ENCODE measurements at places on chromosomes 4 and X. TPM values are rescaled to one million over a fixed set of nuclear protein-coding genes. Genes with fewer than 3 reads are reported as not detected.

GRCh38 chrX:28126886-28127285 lies 145.6 kb upstream of the DCAF8L1 start:
- no peaks in the 10 kb centered on the region for H3K4me1 ChIP-seq
- no peak overlapping the region for H3K4me3 ChIP-seq
- no peaks in the 10 kb centered on the region for H3K36me3 ChIP-seq

LPAR4 gene
- not detected for total RNA-seq

ATP1B4 gene
- total RNA-seq, result not detected

GRCh38 chr4:31748382-31748781 lies 1028.2 kb downstream of the PCDH7 start:
- H3K27me3 ChIP-seq, result no peaks in the 10 kb centered on the region
- no peaks in the 10 kb centered on the region for H3K36me3 ChIP-seq
- H3K4me1 ChIP-seq, result no peaks in the 10 kb centered on the region
- H3K4me3 ChIP-seq, result no peak overlapping the region

- DNase-seq, result no peak
Measured at GRCh38 chrX:129678614-129679195, 23.9 kb upstream of the APLN start.

- peak overlapping the region; percentile 80 for H3K27ac ChIP-seq
- no peaks in the 10 kb centered on the region for H3K36me3 ChIP-seq
- no peaks in the 10 kb centered on the region for H3K27me3 ChIP-seq
- peak overlapping the region; percentile 71 for H3K4me3 ChIP-seq
- H3K4me1 ChIP-seq, result peaks cover 8% of the 10 kb centered on the region
- no peak for DNase-seq
Measured at GRCh38 chrX:150897421-150898320, 797 bp downstream of the CD99L2 start.

SGMS2 gene
- total RNA-seq, result 44.5 TPM

GRCh38 chr4:96035727-96036126 lies 195.8 kb downstream of the PDHA2 start:
- no peaks in the 10 kb centered on the region for H3K4me1 ChIP-seq
- H3K27ac ChIP-seq, result no peak overlapping the region
- no peaks in the 10 kb centered on the region for H3K27me3 ChIP-seq
- no peaks in the 10 kb centered on the region for H3K36me3 ChIP-seq

- no peak for DNase-seq
- no peak overlapping the region for H3K27ac ChIP-seq
- H3K27me3 ChIP-seq, result no peaks in the 10 kb centered on the region
Measured at GRCh38 chr4:53629296-53629695, 38.0 kb upstream of the LNX1 start.

DNA sequence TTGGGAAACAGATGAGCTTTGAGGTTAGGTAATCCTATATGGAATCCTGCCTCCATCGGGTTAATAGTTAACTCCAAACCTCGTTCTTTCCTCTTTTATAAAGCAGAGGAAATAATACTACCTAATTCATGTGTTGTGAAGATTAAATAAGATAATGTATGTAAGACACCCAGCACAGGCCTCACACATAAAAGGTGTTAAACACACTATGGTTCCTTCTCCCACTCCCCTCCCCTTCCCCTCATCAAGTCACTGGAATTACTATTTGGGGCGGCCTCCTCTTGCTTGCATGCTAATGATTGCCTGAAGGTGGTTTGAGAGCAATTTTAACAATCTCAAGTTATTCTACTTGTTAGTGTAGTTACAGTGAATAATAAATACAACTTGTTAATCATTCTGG lies 404.4 kb upstream of the RASGEF1B start:
- H3K4me3 ChIP-seq, result no peak overlapping the region
- no peaks in the 10 kb centered on the region for H3K4me1 ChIP-seq
- H3K27me3 ChIP-seq, result no peaks in the 10 kb centered on the region
- H3K36me3 ChIP-seq, result no peaks in the 10 kb centered on the region
- H3K27ac ChIP-seq, result no peak overlapping the region

DNA sequence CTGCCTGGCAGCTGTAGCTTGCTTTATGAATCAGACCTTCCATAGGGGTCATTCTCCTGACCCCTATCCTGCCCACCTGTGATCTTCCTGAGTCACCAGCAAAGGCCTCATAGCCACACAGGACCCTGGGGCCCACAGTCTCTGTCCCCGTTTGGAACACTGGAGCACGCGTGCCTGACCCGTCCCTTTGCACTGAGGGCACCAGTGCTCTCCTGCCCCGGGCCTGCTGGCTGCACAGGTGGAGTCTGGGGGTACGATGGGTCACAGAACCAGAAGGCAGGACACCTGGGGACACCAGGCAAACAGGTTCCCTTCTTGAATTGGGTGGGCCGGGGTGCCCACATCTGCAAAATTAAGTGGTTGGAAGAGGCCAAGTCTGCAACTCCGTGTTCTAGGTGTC lies 97.2 kb downstream of the CPZ start:
- no peak overlapping the region for H3K27ac ChIP-seq
- peak; percentile 48 for DNase-seq
- no peak overlapping the region for H3K4me3 ChIP-seq
- peaks cover 49% of the 10 kb centered on the region for H3K27me3 ChIP-seq
- H3K4me1 ChIP-seq, result no peaks in the 10 kb centered on the region

DNA sequence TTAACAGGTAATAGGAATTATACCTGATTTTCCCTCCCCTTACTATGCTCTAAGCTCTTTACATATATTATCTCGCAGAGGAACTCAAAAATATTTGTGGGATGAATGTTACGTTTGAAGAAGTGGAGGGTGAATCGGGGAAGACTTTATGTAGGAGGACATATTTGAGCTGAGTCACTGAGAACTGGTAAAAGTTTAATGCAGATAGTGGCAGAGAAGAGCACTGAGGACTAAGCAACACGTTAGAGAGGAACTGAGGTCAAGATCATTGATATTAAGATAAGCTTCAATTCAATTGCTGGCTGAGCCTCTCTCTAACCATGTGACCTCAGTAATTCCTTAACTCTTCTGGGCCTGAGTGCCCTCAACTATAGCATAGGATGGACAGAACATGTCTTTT lies 26.4 kb upstream of the ELOVL6 start:
- no peak overlapping the region for H3K27ac ChIP-seq
- H3K4me1 ChIP-seq, result no peaks in the 10 kb centered on the region
- DNase-seq, result no peak
- H3K36me3 ChIP-seq, result no peaks in the 10 kb centered on the region
- no peak overlapping the region for H3K4me3 ChIP-seq
- H3K27me3 ChIP-seq, result no peaks in the 10 kb centered on the region

NEUROG2 gene
- total RNA-seq, result not detected

CITED1 gene
- total RNA-seq, result not detected

DNA sequence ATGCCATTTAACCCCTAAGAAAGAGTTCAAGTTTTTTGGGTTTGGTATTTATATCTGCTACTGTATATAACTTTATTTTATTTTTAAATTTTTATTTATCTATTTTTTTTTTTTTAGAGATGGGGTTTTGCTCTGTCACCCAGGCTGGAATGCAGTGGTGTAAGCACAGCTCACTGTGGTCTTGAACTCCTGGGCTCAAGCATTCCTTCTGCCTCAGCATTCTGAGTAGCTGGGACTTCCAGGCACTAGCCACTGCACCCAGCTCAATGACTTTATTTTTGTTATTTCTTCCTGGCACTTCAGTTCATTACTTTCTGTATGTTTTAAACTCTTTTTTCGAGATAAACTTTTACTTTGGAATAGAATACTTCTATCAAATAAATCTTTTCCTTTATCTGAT lies 42.4 kb upstream of the PGAM4 start:
- no peaks in the 10 kb centered on the region for H3K36me3 ChIP-seq
- no peak for DNase-seq
- H3K4me1 ChIP-seq, result no peaks in the 10 kb centered on the region
- H3K4me3 ChIP-seq, result no peak overlapping the region
- no peak overlapping the region for H3K27ac ChIP-seq

DNA sequence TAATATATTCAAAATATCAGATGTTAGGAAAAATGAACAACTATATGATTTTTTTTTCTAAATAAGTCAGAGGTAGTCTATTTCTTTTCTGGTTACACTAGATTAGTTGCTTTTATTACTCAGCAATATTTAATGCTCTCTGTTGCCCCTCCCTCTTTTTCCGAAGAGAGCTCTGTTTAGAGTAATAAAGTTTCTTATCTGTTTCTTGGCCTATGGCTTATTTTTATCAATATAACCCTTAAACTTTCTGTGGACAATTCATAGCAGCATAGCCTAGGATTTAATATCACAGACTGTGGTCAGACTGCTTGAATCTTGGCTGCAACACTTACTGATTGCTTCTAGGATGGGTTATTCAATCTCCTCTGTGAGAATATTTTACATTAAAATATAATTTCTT lies 2315.4 kb upstream of the AGA start:
- H3K4me3 ChIP-seq, result no peak overlapping the region
- H3K36me3 ChIP-seq, result no peaks in the 10 kb centered on the region
- H3K4me1 ChIP-seq, result no peaks in the 10 kb centered on the region
- no peak for DNase-seq
- H3K27ac ChIP-seq, result no peak overlapping the region
- no peaks in the 10 kb centered on the region for H3K27me3 ChIP-seq

GRCh38 chr4:26452565-26453531 lies 37.4 kb downstream of the CCKAR start:
- no peak for DNase-seq
- H3K27me3 ChIP-seq, result no peaks in the 10 kb centered on the region
- H3K4me1 ChIP-seq, result no peaks in the 10 kb centered on the region
- no peak overlapping the region for H3K4me3 ChIP-seq

- no peaks in the 10 kb centered on the region for H3K36me3 ChIP-seq
- H3K27me3 ChIP-seq, result no peaks in the 10 kb centered on the region
- H3K4me1 ChIP-seq, result peaks cover 60% of the 10 kb centered on the region
- H3K27ac ChIP-seq, result no peak overlapping the region
Measured at GRCh38 chr4:143406523-143406922, 69.8 kb downstream of the GAB1 start.

DNA sequence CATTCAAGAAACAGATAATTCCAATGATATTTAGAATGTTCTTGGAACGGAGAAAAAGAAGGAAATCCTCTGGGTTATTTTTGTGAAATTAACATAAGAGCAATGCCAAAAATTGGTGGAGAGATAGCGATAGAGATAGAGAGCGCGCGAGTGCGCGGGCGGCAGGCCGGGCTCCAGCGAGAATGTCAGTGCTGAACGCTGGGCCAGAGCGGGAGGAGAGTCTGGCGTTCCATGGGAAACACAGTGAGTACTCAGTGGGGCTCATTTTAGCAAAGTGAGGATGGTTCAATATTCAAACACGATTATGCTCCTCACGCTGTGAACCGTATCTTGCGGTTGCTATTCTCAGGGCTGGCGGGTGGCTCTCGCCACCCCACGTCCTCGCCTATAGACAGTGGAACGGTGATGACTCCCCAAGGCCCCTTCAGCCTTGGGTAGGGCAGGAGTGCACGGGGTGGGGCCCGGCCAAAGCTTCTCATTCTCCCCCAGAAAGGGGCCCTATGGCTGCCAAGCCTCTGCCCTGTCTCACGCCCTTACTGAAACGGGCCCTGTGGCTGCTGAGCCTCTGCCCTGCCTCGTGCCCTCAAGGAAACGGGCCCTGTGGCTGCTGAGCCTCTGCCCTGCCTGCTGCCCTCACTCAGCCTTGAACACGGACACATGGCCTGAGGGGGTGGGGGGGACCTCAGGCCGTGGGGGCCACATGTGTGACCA lies 16.9 kb downstream of the CPLX1 start:
- no peaks in the 10 kb centered on the region for H3K4me1 ChIP-seq
- no peaks in the 10 kb centered on the region for H3K36me3 ChIP-seq
- H3K27ac ChIP-seq, result no peak overlapping the region
- H3K4me3 ChIP-seq, result no peak overlapping the region
- peak; percentile 27 for DNase-seq

- H3K4me3 ChIP-seq, result no peak overlapping the region
- H3K36me3 ChIP-seq, result no peaks in the 10 kb centered on the region
- H3K4me1 ChIP-seq, result no peaks in the 10 kb centered on the region
- DNase-seq, result no peak
Measured at GRCh38 chr4:32042486-32043247, 1322.5 kb downstream of the PCDH7 start.

- H3K4me1 ChIP-seq, result no peaks in the 10 kb centered on the region
- H3K4me3 ChIP-seq, result no peak overlapping the region
- DNase-seq, result no peak
- peaks cover 27% of the 10 kb centered on the region for H3K36me3 ChIP-seq
- H3K27me3 ChIP-seq, result no peaks in the 10 kb centered on the region
- H3K27ac ChIP-seq, result no peak overlapping the region
Measured at GRCh38 chr4:67451464-67451863, 93.8 kb downstream of the CENPC start.

- no peak for DNase-seq
- no peak overlapping the region for H3K4me3 ChIP-seq
- no peaks in the 10 kb centered on the region for H3K4me1 ChIP-seq
- no peaks in the 10 kb centered on the region for H3K27me3 ChIP-seq
Measured at GRCh38 chrX:37765507-37765906, 14.4 kb upstream of the CYBB start.

DNA sequence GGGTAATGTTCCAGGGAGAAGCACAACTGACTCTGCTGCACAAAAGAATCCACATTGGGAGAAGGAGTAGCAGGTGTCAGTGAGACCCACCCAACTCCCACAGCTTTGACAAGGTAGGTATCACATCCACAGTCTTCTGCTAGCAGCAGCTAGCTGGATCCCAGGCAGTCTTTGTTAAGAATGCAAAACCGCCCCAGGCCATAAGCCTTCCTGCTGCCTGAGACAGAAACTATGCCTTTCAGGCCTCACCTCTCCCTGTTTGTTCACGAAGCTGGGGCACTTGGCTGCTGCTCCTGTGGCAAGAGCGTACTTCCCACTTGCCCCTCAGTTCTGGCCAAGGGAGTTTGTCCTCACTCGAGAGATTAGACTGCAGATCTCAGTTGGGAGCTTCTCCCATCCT lies 21.4 kb downstream of the RRAGB start:
- no peak overlapping the region for H3K27ac ChIP-seq
- no peak for DNase-seq
- no peaks in the 10 kb centered on the region for H3K4me1 ChIP-seq
- H3K27me3 ChIP-seq, result no peaks in the 10 kb centered on the region
- peaks cover 36% of the 10 kb centered on the region for H3K36me3 ChIP-seq

GRCh38 chr4:90122355-90122748 lies 4.8 kb upstream of the CCSER1 start:
- no peak overlapping the region for H3K27ac ChIP-seq
- DNase-seq, result no peak
- H3K4me3 ChIP-seq, result no peak overlapping the region
- no peaks in the 10 kb centered on the region for H3K27me3 ChIP-seq
- no peaks in the 10 kb centered on the region for H3K36me3 ChIP-seq

NSG1 gene
- total RNA-seq, result 113 TPM

HSD17B10 gene
- 94.0 TPM for total RNA-seq

- no peaks in the 10 kb centered on the region for H3K4me1 ChIP-seq
- H3K4me3 ChIP-seq, result no peak overlapping the region
- H3K27me3 ChIP-seq, result no peaks in the 10 kb centered on the region
- H3K36me3 ChIP-seq, result no peaks in the 10 kb centered on the region
Measured at GRCh38 chr4:7172946-7173345, 19.4 kb upstream of the SORCS2 start.

PDGFC gene
- 20.3 TPM for total RNA-seq

DNA sequence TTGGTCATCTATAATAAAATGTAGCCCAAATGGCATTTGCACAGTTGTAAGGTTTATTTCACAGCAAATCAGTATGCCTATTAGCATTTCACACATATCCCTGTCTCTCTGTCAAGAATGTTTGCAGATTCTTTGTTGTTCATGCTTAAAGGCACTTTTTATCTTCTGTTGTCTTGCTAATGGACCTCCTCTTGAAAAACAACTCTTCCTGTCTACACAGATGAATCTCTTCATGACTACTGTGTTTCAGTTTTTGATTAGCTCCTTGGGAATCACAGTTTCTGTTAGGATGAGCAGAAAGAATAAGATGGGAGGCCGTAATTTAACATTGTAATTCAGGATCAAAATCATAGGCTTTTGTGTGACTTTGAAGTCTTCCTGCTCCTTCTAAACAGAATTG lies 35.5 kb upstream of the SLC4A4 start:
- H3K4me3 ChIP-seq, result no peak overlapping the region
- no peaks in the 10 kb centered on the region for H3K4me1 ChIP-seq
- no peak overlapping the region for H3K27ac ChIP-seq

Measured in suprapubic skin (tissue), 4 donors.